ENCODE measurements at places on chromosomes 1 and 21.

- peak; percentile 62 for DNase-seq
Observed at GRCh38 chr1:165330483-165330882, 26.0 kb downstream of the LMX1A start.

GRCh38 chr1:207871117-207871649 lies 39.7 kb downstream of the CD34 start:
- peak; percentile 18 for DNase-seq

DNA sequence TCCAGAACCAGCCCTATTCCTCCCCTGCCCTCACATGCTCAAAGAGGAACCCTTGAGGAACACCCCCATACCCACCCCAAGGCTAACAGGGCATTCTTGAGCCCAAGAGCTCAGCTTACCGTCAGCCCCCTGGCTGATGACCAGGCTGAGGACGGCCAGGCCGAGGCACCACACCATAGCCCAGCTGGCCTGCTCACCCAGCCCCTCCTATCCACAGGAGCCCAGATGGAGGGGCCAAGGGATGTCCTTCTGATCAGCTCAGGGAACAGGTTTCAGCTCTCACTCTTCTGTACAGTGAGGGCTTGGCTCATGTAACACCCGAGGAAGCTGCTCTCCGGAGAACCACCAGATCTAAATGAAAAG lies 2.2 kb downstream of the IGSF9 start:
- no peak for DNase-seq

DNA sequence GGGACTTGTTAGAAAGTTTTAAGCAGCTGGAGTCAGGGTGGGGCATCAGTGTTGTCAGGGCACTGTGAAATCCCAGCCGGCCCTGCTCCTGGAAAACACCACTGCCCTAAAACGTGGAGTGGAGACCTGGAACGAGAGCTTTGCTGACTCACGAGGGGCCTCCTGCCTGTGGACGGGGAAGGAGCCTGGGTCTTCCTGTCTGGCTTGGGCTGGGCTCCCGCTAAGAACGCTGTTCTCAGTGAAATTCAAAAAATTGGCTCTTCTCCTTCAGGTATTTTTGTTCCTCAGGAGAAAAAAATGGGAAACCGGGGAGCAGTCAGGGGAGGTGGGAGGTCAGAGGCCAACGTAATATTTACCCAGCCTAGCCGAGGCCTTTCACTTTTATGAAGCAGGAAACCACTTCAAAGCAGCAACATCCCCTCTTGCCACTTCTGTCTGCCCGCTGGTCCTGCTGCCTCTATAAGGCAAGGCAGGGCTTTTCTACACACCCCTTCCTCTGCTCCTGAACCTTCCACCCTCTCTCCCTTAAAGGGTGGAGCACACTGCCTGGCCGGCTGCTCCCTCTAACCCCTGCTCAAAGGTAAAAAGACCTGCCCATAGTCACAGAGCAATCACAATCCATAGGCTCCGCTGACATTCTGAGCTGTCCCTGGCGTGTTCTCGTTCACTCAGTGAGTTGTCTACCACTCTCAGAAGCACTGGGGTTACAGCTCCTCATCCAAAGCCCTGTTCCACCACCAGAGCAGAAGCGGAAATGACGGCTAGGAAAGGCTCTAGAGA lies 8.0 kb downstream of the PLXNA2 start:
- DNase-seq = peak; percentile 61

DNA sequence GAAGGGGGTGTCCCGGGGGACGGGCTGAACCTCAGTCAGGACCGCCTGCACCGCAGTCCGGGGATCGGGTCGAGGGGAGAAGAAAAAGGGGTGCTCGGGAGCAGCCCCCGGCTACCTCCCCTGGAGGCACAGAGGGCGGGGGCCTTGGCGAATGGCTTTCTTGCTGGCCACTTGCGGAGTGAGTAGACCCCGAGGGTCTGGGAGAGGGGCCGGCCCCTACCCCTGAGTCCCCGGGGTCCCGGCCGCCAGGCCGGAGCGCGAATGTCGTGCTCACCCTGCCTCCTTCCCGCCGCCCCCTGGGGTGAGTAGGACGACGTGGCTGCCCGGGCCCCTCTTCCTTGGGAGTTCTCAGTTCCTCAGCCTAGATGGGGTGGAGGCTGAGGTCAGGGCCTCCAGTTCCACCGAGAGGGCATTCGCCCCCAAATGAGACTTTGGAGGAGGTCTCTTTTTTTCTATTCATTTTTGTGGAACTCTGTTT lies 113.0 kb downstream of the OSBPL9 start:
- no peak for DNase-seq

- no peak for DNase-seq
Observed at GRCh38 chr1:85090225-85090624, 41.9 kb upstream of the MCOLN3 start.

- DNase-seq = peak; percentile 10
Observed at GRCh38 chr1:17831597-17831996, 76.5 kb downstream of the ACTL8 start.

DNA sequence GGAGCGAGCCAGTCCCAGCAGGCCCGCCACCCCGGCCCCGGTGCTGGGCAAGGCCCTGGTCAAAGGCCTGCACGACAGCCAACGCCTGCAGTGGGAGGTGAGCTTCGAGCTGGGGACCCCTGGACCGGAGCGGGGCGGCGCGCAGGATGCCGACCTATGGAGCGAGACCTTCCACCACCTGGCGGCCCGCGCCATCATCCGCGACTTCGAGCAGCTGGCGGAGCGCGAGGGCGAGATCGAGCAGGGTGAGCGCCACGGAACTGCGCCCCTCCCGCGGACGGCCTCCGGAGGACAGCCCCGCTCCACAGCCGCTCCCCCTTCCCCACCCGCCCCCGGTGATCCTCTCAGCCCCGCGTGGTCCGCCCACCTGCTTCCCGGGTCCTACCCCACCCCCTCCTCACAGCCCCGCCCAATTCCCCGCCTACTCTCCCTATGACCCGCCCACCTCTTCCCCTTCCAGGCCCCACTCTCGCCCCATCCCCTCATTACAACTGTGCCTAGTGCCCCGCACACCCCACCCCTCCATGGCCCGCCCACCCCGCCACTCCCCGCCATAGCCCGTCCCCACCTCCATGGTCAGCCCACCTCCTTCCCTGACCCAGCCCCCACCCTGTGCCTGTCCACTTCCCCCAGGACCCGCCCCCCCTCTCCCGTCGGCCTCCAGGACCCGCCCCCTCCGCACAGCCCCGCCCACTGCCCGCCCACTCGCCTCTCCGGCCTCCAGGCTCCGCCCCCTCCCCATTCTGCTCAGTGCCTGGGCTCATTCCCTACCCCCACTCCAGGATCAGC lies 52.7 kb downstream of the VWA5B1 start:
- DNase-seq = no peak

GRCh38 chr1:113701429-113701828 lies 57.9 kb downstream of the PHTF1 start:
- no peak for DNase-seq

DNA sequence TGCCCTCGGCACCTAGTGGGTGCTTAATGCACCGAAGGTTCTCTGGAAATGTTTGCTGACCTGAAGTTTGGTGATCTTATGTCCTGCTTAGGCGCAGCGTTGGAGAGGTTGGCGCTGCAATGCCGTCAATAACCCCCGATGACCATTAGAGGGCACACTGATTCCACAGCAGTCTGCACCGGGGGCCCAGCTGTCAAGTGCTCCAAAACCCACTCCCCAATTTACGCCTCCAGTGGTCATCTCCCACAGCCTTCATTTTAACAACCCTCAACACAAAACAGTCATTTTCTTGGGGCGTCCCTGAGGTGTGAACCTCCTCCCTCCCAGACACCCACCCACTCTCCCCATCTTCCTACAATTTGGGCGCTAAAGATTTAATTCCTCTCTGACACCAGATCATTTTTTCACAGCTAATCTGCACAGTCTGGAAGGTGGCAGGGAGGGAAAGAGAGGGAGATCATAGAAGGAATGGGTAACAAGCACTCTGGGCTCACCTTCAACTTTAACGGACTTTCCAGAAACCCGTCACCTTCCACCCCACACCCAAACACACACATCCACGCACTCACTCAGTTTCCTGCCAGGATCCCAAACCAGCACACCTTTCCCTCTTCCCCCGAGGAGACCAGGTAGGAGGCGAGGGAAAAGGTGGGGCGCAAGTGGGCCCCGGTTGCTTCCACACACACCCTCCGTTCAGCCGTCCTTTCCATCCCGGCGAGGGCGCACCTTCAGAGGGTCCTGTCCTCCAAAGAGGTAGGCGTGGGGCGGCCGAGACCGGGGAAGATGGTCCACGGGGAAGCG lies 570 bp upstream of the NPR1 start:
- peak; percentile 64 for DNase-seq

DNA sequence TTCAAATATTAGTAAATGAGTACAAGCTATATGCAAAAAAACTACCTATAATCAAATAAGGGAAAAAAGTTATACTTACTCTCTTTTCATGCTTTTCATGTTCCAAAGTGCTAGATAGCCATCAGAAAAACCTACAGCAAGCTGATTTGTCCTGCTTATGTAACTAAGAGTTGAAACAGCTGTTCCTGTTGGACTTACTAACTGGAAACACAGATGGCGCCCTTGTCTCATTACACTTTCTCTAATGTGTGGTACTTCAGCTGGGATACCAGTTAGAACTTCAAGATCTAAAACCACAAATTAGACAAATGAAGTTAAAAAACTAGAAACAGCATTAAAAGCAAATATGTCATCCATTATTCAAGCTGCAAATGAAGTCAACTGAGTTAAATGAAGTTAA lies 24.3 kb downstream of the AHCTF1 start:
- DNase-seq = peak; percentile 52

DNA sequence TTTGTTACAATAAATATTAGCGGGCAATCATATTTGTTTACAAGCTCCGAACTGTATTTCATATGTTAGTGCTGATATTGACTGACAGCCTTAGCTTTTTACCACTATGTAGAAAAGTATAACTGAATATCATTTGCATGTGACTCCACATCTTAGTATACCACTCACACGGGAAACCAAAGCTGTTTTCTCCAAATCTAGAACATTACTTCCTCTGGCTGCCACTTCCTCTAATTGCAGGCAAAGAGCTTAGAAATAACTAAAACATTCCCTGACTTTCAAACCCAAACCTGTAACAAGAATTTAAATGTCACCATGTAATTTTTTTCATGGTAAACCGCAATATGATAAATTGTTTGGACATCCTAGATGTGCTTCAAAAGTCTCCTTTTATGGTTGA lies 174.7 kb downstream of the LBR start:
- DNase-seq = no peak

- no peak for DNase-seq
Observed at GRCh38 chr1:170520601-170521000, 11.4 kb upstream of the GORAB start.

DNA sequence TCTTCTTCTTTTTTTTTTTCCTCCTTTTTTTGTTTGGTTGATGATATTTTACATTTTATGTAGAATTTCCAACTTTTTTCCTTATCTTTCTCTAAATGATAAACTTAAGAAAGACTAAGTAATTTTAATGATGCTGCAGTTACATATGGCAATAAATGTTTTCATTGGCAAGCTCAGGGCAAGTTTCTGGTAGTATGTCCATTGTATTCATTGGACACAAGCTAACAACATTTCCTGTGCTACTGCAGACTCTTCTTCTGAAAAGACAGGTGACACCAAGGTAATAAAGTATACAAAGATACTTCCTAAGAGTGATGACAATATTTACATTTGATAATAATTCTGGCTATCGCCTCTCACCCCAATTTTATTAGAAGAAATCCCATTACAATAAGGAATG lies 219.2 kb upstream of the NFIA start:
- DNase-seq = no peak

DNA sequence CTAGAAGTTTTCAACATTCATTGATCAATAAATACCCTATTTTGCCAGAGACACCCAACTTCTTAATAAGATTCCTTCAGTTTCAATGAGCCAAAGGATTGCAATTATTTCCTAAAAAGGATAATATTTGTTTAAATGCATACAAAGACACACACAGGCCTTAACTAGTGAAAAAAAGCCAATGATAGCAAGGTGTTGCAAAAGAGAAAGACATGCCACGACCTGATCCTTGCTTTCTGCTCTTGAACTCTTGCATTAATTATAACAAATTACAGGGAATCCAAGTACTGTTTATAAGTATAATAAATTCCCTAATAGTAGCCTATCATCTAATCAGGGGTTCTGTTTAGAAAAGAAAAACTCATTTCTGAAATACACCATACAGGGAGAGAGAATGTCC lies 131.1 kb downstream of the PTPN14 start:
- DNase-seq = peak; percentile 81

GRCh38 chr1:245589316-245589715 lies 434.5 kb downstream of the KIF26B start:
- DNase-seq = no peak

- DNase-seq = no peak
Observed at GRCh38 chr1:171805395-171806115, 24.1 kb downstream of the METTL13 start.
